ENCODE measurements at places on chromosomes 1 and 21.

DNA sequence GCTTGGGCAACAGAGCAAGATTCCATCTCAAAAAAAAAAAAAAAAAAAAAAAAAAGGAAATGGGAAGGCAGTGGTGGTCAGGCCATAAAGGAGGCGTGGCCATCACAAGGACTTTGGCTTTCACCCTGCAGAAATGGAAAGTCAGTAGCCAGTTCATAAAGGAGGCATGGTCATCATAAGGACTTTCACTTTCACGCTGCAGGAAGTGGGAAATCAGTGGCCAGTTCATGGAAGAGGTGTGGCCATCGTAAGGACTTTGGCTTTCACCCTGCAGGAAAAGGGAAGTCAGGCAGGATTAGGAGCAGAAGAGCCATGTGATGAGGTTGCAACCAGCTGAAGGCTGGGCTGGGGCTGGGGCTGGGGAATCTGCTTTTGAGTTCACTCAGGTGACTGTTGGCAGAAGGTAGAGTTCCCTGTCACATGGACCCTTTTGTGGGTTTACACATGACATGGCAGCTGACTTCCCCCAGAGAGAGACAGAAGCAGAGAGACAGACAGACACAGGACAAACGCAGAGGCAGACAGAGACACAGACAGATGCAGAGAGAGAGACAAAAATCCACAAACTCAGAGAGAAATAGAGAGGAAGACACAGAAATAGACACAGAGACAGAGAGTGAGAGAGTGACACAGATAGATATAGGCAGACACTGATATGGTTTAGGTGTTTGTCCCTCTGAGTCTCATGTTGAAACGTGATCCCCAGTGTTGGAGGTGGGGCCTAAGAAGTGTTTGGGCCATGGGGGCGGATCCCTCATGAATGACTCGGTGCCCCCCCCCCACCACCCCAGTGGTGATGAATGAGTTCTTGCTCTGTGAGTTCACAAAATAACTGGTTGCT, 263.9 kb upstream of the KAZN start:
- no peak for DNase-seq

DNA sequence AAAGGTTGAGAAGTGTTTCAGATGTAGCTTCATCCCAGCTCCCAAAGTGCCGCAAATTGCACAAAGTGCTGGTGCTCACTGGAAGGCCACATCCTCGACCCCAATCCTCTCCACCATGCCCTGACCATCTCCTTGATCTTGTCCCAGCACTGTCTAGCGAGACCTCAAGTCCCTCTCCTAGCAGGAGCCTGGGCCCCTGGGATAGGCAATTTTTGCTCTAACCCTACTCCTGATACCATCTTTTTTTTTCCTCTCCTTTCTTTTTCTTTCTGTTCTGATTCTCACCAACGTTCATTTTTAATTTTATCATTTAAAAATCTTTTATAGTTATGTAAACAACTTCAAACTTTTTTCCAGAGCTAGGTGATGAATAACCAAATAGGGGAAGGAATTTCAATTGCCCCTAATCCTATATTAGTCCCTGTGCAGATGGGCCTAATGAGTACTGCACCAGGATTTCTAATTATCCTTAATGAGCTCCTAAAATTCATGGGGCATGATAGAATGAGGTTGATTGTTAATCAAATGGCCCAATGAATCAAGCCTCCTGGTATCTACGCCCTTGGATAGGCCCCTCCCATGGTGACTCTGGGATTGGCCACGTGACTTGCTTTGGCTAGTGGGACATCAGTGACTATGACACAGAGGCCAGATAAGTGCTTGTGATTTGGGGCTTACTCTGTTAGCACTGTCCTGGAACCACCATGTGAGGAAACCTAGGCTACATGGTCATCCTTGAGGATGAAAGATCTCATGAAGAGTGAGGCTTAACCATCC, 41.5 kb upstream of the TENT5B start:
- no peak for DNase-seq

DNA sequence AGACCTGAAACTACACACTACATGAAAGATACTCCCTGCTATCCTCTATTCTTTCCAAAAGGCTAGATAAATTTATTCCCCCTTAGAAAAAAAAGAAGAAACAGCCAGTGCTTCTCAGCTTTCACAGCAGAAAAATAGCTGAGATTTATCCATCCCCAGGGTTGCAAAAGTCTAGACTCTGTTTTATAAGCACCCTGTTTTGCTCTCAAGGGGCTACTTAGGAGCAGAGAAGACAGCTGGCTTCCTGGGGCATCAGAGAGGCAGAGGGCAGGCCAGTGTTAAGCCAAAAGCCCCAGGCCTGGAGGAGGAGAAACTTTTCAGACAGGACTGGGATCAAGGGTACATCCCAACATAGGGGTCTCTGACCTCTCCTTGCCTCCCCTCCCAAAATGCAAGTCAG, 3.9 kb downstream of the LAMB3 start:
- DNase-seq = no peak

DNA sequence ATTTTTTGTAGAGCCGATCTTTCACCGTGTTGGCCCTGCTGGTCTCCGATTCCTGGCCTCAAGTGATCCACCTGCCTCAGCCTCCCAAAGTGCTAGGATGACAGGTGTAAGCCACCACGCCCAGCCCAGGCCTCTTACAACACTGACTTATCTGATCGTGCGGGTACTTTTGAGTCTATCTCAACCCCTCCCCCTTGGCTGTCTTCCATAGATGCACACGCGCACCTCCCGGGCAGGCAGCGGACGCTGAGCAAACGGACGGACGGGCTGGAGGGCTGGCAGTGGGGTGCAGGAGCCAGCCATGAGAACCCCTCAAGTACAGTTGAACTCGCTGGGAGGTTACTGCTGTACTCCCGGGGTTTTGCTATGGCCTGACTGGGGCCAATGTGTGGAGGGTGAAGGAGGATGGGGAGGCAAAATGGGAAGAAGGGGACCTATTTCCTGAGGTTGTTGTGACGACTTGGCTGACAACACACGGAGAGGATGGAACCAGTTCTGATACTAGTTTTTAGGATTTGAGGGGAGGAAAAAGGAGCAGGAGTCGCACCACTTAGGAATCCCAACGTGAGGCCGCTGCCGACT, 959 bp downstream of the CD58 start:
- DNase-seq = no peak

GRCh38 chr1:172895761-172896160, 155.0 kb downstream of the TNFSF18 start:
- DNase-seq = no peak

GRCh38 chr1:50108497-50109059, at the start of gene ELAVL4:
Gene ELAVL4 (plus strand): TSS chr1:50108920. CDS start chr1:50109190, 270 bp downstream.
- DNase-seq = no peak

GRCh38 chr1:93723110-93723509, 41.5 kb upstream of the BCAR3 start:
- no peak for DNase-seq

- DNase-seq = peak; percentile 42
Measured at GRCh38 chr1:48697066-48697707, 79.5 kb downstream of the BEND5 start.

GRCh38 chr1:239807361-239807760, 284.3 kb upstream of the FMN2 start:
- no peak for DNase-seq

DNA sequence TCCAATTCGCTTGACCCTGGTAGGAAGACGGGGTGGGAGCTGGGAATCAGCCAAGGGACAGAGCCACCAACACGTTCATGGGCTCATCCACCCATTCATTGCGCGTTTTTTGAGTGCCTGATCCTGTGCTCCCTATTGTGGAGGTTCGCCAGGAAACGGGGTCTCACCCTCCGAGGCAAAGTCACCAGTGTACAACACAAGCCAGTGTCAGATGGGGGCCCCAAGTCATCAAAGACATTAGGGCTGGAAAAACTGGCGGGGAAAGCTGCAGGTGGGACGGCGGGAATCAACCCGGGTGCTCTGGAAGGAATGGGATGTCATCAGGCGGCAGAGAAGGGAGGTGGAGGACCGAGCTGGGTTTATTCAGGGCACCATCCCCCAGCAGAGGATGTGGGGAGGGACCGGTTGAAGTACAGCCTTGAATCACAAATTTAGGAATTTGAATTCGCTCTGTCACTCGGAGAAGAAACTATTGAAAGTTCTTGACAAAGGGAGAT, 667 bp upstream of the NID1 start:
- DNase-seq = no peak

- no peak for DNase-seq
Measured at GRCh38 chr1:79825551-79825950, 819.0 kb upstream of the ADGRL4 start.

- DNase-seq = no peak
Measured at GRCh38 chr21:18155508-18156193, 89.0 kb upstream of the CHODL start.

DNA sequence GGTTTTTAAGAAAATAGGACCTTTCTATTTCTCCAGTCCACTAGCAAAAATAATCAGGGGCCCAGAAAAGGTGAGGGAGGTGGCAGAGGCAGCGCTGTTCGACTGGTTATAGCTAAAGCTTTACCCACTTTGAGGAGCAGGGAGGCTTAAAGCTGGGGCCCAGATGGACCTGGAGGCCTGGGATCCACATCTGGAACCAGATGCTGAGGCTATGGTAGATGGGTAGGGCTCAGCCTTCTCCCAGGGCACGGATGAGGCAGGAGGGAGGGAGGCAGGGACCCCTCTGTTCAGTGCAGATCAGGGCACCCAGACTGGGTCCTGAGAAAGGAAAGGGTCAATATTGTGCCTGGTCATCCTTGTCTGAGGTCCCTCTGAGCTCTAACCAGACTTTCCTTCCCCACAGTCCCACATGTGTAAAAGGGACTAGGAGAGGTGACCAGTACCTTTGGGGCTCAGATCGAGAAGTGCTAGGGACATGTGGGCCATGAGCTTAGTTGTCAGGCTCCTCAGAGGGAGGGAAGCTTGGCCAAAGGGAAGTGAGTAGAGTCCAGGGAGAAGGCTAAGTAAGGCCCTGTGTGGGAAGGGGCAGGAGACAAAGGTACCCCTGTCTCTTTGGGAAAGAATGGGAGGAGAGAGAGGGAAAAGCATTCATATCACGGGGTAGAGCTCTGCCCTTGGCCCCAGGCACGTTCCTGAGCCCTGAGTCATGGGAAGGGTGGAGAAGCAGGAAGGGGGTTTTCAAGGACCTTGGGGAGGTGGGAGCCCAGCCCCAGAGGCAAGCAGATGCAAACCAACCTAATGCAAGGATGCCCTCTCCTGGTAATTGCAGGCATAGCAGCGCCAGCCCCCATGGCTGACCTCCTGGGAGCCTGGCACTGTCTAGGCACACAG, 15.4 kb downstream of the LMNA start:
- peak; percentile 65 for DNase-seq

DNA sequence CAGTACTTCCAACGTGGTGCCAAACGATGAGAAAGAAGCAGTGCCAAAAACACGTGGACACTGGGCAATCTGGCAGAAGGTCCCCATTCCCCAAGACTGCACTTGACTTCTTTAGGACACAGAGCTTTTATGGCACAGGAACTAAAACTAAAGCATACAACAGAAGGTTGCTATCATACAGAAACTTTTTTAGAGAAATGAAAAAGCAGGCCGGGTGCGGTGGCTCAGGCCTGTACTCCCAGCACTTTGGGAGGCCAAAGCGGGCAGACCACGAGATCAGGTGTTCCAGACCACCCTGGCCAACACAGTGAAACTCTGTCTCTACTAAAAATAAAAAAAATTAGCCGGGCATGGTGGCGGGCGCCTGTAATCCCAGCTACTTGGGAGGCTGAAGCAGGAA, 43.0 kb downstream of the GNB1 start:
- DNase-seq = no peak

DNA sequence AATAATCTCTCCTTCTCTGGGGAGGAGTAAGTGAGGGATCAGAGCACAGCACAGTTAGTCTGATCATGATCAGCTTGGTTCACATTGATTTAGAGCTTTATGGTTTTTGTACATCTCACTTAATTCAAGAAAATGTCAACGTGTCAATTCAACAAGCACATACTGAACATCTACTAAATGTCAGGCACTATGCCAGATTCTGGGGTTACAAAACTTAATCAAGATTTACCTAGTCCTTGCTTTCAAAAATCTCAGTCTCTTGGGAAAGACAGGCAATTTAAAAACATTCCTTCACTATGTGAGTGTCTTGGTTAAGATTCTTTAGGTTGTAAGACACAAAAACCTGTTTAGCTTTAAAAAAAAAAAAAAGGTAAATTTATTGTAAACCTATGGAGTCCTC, 181.4 kb downstream of the AK5 start:
- DNase-seq = no peak

- no peak for DNase-seq
Measured at GRCh38 chr1:162161916-162162550, 92.5 kb downstream of the NOS1AP start.

DNA sequence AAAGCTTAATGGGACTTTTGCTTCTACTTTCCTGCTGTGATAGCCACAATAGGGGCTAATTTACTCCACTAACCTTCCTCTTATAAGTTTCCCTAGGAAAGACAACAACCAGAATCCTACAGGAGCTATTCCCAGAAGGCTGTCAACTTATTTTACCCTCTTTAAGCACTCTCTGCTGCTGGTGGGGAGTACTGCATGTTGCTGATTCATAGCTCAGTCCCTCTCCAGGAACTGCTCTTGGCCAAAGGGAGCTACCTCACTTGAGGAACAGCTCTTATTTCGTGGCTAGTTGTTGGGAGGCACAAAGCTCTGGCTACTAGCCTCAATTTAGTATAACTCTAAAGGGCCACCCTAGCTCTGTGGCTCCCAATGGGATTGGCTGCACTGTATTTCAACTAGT, 37.2 kb downstream of the ADSS2 start:
- no peak for DNase-seq

DNA sequence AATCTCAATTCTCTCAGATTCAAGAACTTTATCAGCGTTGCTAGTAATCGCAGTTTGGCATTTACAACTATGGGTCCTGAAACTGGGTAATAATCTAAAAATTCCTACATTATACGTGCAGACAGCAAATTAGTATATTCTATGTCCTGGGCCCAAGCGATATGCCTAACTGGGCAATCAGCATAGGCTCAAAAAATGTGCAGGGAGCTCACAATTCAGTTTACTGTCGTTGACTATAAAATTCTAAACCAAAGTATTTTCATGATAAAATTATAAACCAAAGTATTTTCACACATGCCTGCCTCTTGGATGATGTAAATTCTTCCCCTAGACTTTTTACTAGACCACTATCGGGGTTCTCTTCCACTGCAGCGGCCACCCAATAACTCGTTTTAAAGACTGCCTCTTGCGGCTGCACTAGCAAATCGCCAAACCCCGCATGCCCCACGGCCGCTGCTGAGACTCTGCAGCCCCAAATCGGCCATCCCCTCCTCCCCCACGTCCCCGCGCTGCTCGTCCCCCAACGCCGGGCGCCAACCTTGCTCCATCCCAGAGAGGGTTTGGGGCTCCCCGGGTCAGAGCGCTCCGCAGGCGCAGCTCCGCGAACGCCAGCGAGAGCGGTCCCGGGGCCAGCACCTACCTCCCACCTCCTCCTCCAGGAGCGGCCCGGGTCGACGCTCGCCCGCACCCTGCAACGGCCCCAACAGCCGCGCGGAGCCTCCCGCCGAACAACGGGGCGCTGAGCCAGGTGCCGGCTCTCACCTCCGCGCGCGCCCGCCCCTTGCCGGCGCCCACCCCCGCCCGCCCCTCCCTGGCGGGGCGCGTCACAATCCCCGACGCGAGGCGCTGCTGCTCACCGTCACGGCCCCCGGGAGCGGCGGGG, 506 bp downstream of the SSX2IP start:
- DNase-seq = peak; percentile 91
